ENCODE measurements at places on chromosomes 1 and 21.

DNA sequence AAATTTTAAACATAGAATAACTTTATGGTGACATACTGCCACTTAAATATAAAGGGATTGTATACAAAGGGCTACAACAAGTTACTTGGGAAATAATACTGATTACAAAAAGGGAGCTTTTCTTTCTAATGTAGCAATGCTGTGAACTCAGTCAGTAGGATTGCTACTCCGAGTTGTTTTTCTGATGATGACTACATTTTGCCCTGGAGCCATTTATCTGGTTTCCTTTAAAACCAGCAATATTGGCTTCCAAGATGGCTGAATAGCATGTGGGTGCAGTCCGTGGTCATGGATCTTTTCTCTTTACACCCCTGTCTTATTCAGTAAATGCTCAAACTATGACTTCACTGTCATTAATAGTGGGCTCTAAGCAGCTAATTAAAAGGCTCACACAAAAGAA is 92.6 kb upstream of the NEK7 start:
- DNase-seq: no peak

DNA sequence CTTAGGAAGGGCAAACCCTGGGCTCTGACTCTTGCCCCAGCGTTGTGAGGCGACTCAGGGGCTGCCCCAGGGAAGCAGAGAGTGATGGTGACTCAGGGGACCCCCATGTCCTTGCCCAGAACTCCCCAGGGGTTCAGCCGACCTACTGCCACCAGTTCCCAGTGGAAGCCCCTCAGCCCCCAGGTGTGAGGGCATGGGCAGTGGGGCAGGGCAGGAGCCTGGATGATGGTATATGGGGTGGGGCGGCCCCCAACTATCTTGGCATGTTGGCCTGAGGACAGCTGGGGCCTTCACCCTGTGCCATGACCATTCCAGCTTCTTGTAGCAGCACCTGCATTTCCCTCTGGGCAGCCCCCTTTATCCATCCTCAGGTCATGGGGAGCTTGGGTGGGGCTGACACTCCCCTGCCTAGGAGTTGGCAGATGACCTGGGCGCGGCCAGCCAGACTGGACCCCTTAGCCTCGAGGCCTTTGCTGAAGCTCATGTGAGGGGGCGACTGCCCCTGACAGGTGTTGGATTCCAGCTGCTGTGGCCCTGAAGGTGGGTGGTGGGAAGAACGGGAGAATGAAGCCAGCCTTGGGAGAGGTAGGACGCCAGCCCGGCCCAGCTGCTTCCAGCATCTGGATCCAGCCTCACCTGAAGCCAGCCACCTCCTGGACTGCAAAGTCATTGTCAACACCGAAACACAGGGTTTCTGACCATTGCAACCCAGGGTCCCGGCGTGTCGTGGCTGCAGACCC is 1.8 kb upstream of the FNDC10 start:
- DNase-seq: no peak

GRCh38 chr1:98216304-98216703 is 295.5 kb upstream of the DPYD start:
- no peak for DNase-seq

GRCh38 chr1:212582808-212583615 is 25.5 kb upstream of the ATF3 start:
- DNase-seq: no peak

GRCh38 chr21:8989721-8990325 is 1531.6 kb upstream of the TPTE start:
- DNase-seq: no peak
